ENCODE measurements at places on chromosomes 2 and 18.

DNA sequence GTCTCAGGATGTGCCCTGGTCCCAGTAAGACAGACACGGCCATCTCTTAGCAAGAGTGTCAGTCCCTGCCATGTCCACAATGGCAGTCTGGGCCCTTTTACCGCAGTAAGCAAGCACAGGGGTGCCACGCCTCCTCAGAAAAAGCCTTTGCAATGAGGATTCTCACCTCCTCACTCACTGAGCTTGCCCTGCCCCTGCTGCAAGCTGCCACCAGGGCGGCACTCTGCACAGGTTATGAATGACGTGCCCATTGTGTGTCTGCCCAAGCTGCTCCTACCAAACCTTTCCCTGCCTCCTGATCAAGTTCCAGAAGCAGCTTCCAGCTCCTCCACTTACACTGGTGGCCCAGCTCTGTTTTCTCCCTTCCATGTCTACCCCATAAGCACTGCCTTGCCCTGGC lies 23.3 kb downstream of the ERCC3 start:
- DNase-seq, result no peak

- no peak for DNase-seq
Observed at GRCh38 chr2:181818840-181819239, 72.7 kb upstream of the ITPRID2 start.

GRCh38 chr2:129879614-129880180 lies 99.8 kb upstream of the RAB6C start:
- no peak for DNase-seq

- DNase-seq, result no peak
Observed at GRCh38 chr2:120596990-120597594, 138.6 kb upstream of the GLI2 start.

- DNase-seq, result no peak
Observed at GRCh38 chr2:47019532-47019931, 103.9 kb upstream of the MCFD2 start.

- no peak for DNase-seq
Observed at GRCh38 chr2:166413255-166413654, 37.5 kb upstream of the SCN9A start.

DNA sequence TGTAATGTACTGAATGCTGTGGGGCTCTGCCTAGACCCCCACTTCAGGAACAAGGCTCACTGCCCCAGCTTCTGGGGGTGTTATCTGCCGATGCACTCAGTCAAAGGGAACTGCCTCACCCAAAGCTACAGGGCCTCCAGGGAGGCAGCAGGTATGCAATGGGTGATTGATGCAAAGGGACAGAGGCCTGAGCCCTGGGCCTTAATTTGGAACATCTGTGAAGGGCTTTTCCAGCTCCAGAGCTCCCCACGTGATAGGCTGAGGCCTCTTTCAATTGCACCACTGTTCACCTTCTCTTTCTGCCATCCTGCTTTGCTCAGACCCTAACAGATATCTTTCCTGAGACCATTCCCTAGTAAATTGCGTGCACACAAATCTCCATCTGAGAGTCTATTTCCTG lies 131.0 kb downstream of the ATL2 start:
- DNase-seq, result no peak

DNA sequence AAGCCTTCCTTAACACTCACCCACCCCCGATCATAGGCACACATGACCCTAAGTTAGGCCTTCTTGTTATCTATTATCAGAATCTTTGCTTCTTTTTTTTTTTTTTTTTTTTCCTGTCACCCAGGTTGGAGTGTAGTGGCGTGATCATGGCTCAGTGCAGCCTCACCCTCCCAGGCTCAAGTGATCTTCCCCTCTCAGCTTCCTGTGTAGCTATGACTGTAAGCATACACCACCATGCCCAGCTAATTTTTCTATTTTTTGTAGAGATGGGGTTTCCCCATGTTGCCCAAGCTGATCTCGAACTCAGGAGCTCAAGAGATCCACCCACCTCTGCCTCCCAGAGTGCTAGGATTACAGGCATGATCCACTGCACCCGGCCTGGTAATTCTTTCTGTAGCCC lies 328.7 kb downstream of the NR4A2 start:
- DNase-seq, result no peak

- DNase-seq, result no peak
Observed at GRCh38 chr2:55877087-55877436, 46.5 kb downstream of the EFEMP1 start.

DNA sequence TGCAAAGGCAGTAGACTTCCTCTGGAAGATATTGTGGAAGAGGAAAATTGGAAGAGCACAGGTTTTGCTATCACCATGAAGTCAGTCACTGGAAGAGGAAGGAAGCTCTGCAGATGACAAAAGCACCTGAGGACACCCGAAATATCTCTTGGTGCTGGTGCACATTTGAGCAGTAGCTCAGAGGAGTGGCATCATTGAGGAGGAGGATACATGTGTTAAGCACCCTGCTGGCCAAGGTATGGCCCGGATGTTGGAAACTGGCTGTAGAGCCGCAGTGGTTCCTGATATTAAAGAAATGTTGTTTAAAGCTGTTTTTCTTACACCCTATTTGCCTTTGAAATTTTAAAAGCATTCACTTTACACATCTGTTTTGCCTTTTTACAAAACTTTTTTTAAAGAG lies 32.7 kb upstream of the SCYGR2 start:
- DNase-seq, result no peak

DNA sequence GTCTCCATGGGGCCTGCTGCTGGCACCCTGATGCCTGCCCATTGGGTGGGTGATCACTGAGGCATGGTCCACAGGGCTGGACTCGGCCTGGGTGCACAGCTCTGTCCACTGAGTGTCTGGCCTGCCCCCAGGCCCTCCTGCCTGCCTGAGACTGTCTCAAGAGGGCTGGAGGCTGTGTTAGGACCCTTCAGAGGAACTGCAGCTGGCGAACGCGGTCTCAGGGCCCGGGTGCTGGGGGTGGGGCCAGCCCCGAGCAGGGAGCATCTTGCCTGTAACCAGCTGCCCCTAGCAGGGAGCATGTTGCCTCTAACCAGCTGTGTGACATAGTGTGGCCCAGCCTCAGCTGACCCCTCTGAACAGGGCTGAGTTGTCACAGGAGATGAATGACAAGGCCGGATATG lies 50.0 kb downstream of the TWIST2 start:
- no peak for DNase-seq

- DNase-seq, result no peak
Observed at GRCh38 chr2:198928026-198928425, 529.7 kb downstream of the SATB2 start.

GRCh38 chr2:54628418-54628817 lies 95.0 kb upstream of the EML6 start:
- no peak for DNase-seq

DNA sequence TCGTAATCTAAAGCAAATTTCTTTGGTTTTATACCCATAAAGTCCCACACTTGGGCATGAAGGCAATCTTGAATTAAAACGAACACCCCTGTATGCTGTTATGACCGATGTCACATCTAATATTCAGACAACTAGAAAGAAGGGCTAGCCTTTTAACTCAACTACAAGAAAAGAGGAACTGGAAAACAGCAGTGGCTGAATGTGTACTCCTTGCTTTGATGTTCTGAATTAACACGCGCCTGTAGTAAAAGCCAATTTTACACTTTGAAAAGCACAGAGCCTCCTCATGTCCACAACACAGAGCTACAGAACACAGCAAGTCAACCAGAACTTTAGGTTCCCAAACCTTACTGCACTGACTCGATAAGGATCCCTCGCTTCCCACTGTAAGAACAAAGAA lies 147.6 kb downstream of the HDAC4 start:
- no peak for DNase-seq

GRCh38 chr2:135773917-135774316 lies 32.3 kb downstream of the UBXN4 start:
- DNase-seq, result no peak

GRCh38 chr2:127347734-127348392 lies 39.9 kb downstream of the MAP3K2 start:
- DNase-seq, result no peak

- DNase-seq, result no peak
Observed at GRCh38 chr2:1448009-1448408, 34.7 kb downstream of the TPO start.

- no peak for DNase-seq
Observed at GRCh38 chr2:100513650-100514049, 43.4 kb downstream of the NMS start.

DNA sequence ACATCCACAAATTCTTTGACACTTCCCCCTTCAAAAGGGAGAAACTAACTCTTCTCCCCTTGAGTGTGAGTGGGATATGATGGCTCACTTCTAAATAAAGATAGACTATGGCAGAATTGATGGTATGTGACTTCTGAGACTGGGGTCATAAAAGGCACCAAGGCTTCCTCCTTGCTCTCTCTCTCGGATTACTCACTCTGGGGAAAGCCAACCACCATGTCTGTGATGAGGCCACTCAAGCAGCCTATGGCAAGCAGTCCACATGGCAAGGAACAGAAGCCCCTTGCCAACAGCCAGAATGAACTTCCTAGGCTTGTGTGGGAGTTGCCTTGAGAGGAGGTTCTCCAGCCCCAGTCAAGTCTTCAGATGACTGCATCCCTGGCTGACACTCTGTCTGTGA lies 43.6 kb downstream of the KIAA2012 start:
- no peak for DNase-seq

DNA sequence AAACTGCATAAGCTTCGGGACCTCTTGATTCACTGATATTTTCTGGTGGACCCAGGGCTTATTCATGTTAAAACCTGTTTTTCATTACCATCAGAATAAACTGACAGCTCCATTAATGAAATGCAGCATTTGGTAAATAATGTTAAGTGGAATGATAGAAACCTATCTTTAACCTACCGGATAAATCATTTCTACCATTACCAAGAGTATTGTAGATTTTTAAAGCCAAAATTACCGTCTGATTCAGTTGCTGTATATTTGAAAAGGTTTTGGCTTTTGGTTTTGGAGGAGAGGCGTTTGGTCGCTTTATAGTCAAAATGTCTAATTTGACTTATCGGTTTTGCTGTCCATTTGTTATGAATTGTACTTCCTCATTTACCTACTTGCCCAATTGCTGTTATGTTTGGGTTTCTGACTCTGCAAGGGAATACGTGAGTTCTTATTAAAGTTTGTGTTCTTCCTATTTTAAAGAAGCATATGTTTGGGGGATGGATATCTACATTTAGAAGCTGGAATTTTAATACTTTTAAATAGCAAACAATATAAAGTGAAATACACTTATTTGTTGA lies 1.0 kb upstream of the CUL3 start:
- DNase-seq, result no peak

GRCh38 chr2:134365356-134365755 lies 111.5 kb downstream of the MGAT5 start:
- DNase-seq, result no peak

DNA sequence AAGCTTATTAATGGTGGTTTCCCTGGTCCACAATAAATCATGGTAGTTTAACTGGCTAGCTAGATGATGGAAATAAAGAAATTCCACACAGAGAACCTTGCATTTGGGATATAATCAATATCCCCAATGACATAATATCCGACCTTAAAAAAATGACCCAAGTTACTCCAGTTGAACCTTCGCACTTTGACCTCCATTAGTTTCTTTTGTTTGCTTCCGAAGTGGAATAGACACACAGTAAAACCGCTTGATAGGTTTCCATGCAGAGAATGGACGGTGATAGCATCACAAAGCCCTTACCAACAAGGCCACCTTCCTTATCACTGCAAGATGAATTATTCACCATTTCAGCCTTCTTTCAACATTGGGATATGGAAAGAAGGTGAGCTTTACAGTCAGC lies 1966.1 kb upstream of the CELF4 start:
- no peak for DNase-seq

GRCh38 chr2:96967436-96967835 lies 18.9 kb downstream of the FAM178B start:
- no peak for DNase-seq

GRCh38 chr18:7590826-7591560 lies 23.9 kb downstream of the PTPRM start:
- DNase-seq, result no peak

DNA sequence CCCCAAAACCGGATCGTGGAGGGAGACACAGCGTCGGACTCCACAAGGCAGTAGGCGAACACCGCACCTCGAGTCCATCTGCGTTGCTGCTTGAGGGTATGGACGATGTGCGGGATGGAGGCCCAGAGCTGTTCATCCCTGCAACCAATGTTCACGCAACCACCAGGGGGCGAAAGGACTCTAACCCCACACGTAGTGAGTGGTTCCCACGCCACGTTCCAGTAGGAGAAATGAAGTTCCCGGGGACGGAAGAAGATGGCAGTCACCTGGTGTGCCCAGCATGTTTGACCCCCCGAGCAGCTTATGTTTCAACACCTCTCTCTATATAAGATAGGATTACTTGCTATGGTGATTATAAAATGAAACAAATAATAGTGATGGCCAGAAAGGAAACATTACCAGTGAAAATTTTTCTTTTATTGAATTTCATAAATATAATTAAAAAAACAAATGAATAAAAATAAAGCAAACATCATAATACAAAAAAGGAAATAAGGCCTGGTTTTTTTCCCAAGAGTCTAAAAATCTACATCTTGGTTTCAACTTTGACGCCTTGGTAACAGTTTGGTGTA lies 184.3 kb downstream of the SH3BP4 start:
- DNase-seq, result peak; percentile 29

DNA sequence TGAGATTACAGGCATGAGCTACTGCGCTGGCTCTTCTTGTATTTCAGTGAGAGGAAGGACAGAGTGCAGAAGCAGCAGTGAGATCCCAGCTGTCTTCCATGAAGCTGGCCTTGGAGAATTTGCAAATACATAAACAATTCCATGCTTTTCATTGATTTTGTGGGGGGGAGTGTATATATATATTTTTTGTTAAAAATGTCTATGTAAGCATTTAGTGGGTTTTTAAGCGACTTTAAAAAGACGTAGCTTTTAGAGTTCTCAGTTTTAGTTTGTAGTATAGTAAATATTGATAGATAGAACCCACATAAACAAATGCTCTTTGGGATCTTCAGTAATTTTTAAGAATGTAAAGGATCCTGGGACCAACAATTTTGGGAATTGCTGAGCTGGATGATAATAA lies 6.3 kb downstream of the RBFA start:
- DNase-seq, result no peak

- no peak for DNase-seq
Observed at GRCh38 chr18:63098018-63098981, 221.3 kb downstream of the BCL2 start.

DNA sequence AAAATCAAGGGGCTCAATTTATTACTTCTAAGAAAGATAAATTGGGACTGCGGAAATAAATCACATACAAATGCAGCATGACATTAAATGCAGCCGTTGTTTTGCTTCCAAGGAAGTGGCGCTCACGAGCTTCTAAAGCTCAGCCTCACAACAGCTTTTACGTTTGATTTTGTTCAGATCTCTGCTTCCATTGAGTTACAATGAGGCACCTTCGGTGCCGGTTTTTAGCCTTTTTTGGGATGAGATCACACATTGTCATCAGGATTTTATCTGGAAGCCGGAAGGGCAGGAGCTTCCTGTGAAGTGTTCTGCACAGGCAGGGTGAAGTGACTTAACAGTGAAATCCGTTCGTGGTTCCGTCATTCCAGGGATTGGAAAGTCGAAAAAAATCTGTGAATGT lies 209.8 kb downstream of the DCDC2C start:
- no peak for DNase-seq

GRCh38 chr2:231935207-231935524 lies 9.0 kb upstream of the NPPC start:
- no peak for DNase-seq

- DNase-seq, result no peak
Observed at GRCh38 chr2:27029051-27029450, 3.7 kb upstream of the TMEM214 start.

GRCh38 chr2:17036361-17036760 lies 370.7 kb upstream of the CYRIA start:
- no peak for DNase-seq
